ENCODE measurements at places on chromosomes 11 and 22.
A peak's percentile ranks its signal among the peaks of the same experiment; 100 is the strongest.

GRCh38 chr11:110894224-110894623 lies 182.0 kb upstream of the ARHGAP20 start:
- no peak for DNase-seq

GRCh38 chr22:30327864-30328345 lies 1.2 kb upstream of the TBC1D10A start:
- peak; percentile 25 for DNase-seq

- DNase-seq: no peak
Observed at GRCh38 chr11:59953463-59954218, 10.2 kb upstream of the OOSP4A start.

- DNase-seq: no peak
Observed at GRCh38 chr22:46140989-46141928, 9.1 kb upstream of the PPARA start.

GRCh38 chr11:106765469-106766258 lies 252.6 kb downstream of the GUCY1A2 start:
- DNase-seq: no peak

DNA sequence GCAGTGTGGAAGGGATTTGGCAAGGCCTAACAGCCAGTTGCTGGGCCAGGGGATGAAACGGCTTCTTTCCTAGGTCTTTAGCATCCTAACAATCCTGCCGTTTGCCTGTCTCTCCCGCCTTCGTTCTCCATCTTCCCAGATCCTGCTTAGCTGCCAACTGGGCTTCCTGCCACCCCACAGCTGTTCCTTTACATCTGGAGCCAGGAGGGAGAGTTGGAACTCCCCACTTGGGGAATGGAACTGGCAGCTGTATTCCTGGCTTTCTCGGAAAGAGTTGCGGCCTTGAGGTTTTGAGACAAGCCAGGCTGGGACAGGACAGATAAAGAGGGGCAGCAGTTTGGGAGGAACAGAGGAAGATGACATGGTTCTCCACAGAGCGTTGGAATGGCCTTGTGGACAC lies 59.6 kb downstream of the ST3GAL4 start:
- DNase-seq: no peak

DNA sequence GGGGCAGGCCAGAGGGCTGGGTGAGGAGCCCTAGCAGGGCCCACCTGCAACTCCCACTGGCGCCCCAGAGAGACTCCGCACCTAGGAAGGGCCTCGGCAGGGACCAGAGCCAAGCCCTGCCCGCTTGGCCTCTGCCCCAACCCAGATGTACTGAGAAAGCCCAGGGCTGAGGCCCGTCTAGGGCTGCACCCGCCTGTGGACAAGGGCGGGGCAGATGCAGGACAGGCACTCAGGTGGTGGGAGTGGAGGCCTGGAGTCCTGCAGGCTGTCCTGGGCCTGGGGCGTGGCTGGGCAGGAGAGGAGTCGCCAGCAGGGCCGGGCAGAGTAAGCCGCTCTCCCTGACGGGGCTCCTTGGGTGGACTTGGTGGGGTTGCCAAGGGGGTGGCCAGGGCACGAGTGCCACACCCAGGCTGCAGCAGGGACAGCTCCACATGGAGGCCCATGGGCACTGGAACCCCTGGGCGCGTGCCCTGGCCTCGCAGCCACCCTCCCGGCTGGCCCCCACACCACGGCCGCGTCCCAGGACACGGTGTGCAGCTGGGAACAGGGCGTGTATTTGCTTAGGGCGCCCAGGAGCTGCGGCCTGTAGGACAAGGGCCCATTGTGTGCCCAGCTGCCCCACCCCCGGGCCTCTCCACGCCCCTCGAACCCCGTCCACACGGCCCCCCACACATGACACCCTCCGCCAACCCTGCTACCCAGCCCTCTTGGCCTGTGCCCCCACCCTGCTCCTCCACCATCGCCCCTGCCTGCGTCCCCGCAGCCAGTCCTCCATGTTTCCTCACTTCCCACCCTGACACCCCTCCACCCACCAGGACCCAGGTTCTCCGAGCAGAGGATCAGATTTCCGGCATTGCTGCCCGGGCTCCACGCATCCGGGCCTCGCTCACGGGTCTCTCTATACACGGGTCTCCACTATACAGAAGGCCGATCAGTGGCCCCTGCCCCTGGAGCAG lies 11.3 kb upstream of the PIM3 start:
- DNase-seq: no peak

GRCh38 chr11:46234311-46234710 lies 43.2 kb upstream of the CREB3L1 start:
- no peak for DNase-seq

DNA sequence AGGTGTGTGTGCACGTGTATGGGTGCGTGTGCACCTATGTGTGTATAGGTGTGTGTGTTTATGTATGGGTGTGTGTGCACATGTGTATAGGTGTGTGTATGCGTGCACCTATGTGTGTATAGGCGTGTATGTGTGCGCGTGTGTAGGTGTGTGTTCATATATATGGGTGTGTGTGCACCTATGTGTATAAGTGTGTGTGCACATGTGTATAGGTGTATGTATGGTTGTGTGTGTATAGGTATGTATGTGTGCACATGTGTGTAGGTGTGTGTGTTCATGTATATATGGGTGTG lies 26.9 kb downstream of the KCNQ1 start:
- no peak for DNase-seq

DNA sequence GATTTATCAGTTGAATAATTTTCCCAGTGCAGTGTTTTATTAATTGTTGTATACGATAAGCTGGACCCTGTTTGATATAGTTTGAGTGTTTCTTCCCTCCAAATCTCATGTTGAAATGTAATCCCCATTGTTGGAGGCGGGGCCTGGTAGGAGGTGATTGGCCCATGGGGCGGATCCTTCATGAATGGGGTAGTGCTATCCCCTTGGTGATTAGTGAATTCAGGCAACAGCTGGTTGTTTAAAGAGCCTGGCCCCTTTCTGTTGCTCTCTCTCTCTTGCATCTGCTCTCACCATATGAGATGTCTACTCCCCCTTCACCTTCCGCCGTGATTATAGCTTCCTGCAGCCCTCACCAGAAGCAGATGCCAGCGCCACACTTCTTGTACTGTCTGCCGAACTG lies 1.5 kb downstream of the OR5A1 start:
- DNase-seq: no peak

DNA sequence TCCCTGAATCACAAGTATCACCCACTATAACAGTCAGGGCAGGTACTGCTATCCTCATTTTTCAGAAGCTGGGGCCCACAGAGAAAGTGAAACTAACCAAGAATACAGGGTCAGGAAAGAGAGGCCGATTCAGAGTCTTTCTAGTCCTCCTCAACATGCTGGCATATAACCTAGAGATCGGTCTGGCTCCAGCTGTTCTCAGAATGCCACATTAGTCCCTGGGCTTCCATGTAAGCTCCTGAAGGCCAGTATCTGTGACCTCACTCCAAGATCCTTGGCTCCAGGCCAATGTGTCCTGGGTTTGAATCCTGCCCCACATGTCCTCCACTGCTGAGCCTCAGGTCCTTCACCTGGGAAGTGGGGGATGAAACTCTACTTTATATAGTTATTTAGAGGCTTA lies 50.4 kb downstream of the TENM4 start:
- DNase-seq: no peak

DNA sequence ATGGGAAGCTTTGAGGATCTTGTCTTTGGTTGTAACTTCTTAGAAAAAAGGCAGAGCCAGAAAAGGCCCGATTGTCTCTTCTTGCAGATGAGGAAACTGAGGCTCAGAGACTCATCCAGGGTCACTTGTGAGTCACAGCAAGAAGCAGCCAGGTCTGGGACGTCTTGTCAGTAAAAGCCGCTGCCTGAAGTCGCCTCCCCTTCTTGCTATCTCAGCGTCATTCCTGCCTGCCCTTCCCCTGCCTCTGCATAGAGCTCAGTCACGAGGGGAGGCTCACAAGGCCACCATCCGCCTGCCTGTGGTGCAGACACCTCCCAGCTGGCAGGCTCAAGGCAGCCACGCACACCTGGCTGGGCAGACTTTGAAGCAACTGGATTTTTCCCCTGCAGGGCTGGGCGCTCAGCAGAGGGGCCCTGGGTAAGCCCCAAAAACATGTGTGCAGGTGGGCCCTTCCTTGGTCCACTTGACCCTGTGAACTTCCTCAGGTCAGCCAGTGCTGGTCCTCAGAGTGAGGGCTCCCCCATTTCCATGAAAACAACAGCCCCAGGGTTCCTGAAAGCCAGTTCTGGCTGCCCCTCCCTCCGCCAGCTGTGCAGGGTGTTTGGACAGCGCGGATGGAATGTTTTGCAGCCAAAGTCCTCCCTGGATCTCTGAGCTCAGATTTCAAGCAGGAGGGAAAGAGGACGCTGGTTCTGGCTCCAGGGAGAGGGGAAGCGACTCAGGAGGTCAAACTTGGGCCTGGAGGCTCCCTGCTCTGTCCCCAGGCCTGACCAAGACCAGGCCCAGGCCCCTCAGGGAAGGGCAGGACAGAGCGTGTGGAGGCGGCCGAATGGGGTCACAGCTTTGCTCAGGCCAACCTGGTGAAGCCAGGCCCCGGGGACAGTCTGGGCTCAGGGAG lies 6.0 kb upstream of the RAB3IL1 start:
- DNase-seq: peak; percentile 50

DNA sequence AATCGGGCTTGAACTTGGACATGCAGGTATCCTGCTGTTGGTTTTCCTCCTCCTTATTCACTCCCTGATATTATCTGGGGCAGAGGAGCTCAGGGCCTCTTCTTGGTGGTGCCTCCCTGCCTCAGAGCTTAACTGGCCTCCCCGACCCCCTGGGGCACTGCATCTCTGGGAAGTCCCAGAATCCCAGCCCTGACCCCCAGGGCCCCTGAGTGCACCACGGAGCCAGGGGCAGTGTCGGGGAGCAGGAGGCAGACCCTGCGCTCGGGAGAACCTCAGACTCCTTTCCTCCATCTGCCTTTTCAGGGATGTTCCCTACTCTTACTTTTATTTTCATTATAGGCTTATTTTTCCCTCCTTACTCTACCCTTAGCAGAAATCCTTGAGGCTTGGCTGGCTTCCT lies 537.0 kb downstream of the BRD1 start:
- no peak for DNase-seq

Measured in lung microvascular endothelial cell (primary cell).